ENCODE measurements at places on chromosomes 11 and 22. TPM values are rescaled to one million over a fixed set of nuclear protein-coding genes. Genes with fewer than 3 reads are reported as not detected.

Gene GRAP2
- total RNA-seq: 0.46 TPM

Gene TMEM121B
- 12.5 TPM for total RNA-seq

Gene MDK
- total RNA-seq: 21.7 TPM

Gene NXPE2
- total RNA-seq: 1.4 TPM

Gene TEAD1
- 45.9 TPM for total RNA-seq

Measured in diencephalon (tissue), 1 donor.